NCI-H187 (cell line): ENCODE measurements at places on chromosomes 3 and 15.

- no peak for DNase-seq
Measured at GRCh38 chr3:143791386-143791785, 56.9 kb downstream of the SLC9A9 start.

GRCh38 chr3:172218350-172219323 is 179.3 kb downstream of the FNDC3B start:
- DNase-seq, result no peak

- no peak for DNase-seq
Measured at GRCh38 chr3:179853176-179853575, 183.6 kb downstream of the PEX5L start.

GRCh38 chr3:48372862-48373435 is 930 bp downstream of the FBXW12 start:
- DNase-seq, result no peak

DNA sequence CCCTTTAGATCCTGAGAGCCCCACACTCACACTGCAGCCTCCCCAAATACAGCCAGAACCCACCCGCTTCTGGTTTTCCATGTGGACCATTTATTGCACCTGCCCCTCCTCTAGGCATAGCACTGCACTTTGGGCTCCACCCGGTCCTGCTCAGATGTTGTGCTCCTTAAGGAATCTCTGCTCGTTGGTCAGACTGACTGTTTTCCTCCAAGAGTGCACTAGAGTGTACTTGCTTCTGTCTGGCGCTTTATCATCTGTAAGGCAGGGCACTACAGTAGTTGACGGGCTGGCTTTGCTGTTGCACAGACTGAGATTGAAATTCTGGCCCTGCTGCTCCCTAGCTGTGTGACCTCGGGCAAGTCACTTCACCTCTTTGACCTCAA is 124.1 kb downstream of the CACNA1D start:
- DNase-seq, result no peak

GRCh38 chr3:197244751-197245150 is 53.7 kb downstream of the DLG1 start:
- no peak for DNase-seq
